ENCODE measurements at places on chromosomes 6 and 20. TPM values are rescaled to one million over a fixed set of nuclear protein-coding genes. Genes with fewer than 3 reads are reported as not detected.

Gene C20orf202
- not detected for polyA plus RNA-seq

Gene ACTL10
- polyA plus RNA-seq, result 0.48 TPM

Gene RIPOR3
- polyA plus RNA-seq, result 0.40 TPM

Gene FAM184A
- 0.14 TPM for polyA plus RNA-seq

Gene C6orf163
- polyA plus RNA-seq, result 0.19 TPM

Gene C6orf52
- not detected for polyA plus RNA-seq

Gene RIMS4
- polyA plus RNA-seq, result not detected

Gene GJA1
- polyA plus RNA-seq, result 114 TPM

Gene CYP24A1
- 7.3 TPM for polyA plus RNA-seq

Gene HRH3
- not detected for polyA plus RNA-seq

Gene HLA-DQB2
- polyA plus RNA-seq, result not detected

Gene SPATA25
- not detected for polyA plus RNA-seq

Gene MRAP2
- 3.0 TPM for polyA plus RNA-seq

Gene CALHM6
- 0.59 TPM for polyA plus RNA-seq

Gene PXMP4
- polyA plus RNA-seq, result 6.3 TPM

Gene HLA-DQB1
- 78.0 TPM for polyA plus RNA-seq

Gene ULBP3
- 16.6 TPM for polyA plus RNA-seq

Gene SLC12A5
- polyA plus RNA-seq, result not detected

Gene SAMD3
- polyA plus RNA-seq, result 5.4 TPM

DNA sequence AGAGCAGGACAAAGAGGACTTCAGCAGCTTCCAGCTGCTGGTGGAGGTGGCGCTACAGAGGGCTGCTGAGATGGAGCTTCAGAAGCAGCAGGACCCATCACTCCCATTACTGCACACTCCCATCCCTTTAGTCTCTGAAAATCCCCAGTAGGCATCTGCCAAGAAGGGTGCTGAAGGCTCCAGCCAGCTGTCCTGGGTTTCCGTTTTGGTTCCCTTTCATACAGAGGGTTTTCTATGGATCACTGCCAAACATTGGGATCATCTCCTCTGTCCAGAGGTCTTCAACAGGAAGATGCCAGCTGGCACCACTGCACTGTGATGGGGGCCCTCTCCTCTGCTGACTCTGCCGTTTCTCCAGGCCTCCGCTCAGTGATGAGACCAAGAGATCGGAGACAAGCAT is 14.3 kb upstream of the RAB5IF start:
- DNase-seq, result no peak
- no peak overlapping the region for H3K27ac ChIP-seq
- no peak overlapping the region for H3K4me3 ChIP-seq
- peaks cover 2% of the 10 kb centered on the region for H3K36me3 ChIP-seq
- H3K4me1 ChIP-seq, result peaks cover 4% of the 10 kb centered on the region

DNA sequence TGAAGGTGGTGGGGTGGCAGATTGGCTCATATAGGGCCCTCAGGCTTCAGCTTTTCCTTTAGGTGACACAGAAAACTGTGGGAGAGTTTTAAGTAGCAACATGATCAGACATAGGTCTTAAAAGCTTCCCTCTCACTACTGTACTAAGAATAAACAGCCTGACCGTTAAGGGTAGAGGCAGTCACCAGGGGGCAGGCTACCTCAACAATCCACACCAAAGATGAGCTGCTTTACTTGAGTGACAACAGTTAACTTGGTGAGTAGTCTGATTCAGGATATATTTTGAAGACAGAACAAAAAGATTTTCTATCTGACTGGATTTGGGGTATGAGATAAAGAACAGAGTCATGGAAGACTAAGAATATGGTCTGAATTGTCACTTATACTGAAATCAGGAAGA is 193.1 kb upstream of the SHLD1 start:
- H3K36me3 ChIP-seq, result no peaks in the 10 kb centered on the region
- H3K27ac ChIP-seq, result no peak overlapping the region
- no peaks in the 10 kb centered on the region for H3K27me3 ChIP-seq
- no peak overlapping the region for H3K4me3 ChIP-seq
- no peaks in the 10 kb centered on the region for H3K4me1 ChIP-seq

DNA sequence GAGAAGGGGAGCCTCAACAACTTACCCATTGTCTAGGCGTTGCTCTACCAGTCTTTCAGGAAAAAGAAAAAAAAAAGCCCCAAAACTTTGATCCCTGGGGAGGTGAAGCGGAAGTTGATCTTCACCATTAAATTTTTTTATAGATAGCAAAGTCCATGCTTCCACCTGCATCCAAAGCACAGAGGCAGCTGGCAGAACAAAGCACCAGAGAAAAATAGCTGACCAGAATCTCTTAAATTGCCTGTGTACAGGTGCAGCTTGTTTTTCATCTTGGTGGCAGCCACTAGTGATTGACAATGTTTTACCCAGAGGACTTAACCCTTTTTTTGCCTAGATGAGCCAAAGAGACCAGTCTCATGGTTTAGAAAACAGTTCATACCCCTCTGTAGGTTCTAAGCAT is 86.0 kb downstream of the MYB start:
- no peaks in the 10 kb centered on the region for H3K36me3 ChIP-seq
- H3K27me3 ChIP-seq, result no peaks in the 10 kb centered on the region
- peaks cover 4% of the 10 kb centered on the region for H3K4me1 ChIP-seq

GRCh38 chr6:110622912-110623578 is 146.6 kb upstream of the SLC22A16 start:
- no peak overlapping the region for H3K27ac ChIP-seq
- no peaks in the 10 kb centered on the region for H3K27me3 ChIP-seq
- no peak for DNase-seq
- H3K36me3 ChIP-seq, result no peaks in the 10 kb centered on the region
- peaks cover 11% of the 10 kb centered on the region for H3K4me1 ChIP-seq
- no peak overlapping the region for H3K4me3 ChIP-seq

DNA sequence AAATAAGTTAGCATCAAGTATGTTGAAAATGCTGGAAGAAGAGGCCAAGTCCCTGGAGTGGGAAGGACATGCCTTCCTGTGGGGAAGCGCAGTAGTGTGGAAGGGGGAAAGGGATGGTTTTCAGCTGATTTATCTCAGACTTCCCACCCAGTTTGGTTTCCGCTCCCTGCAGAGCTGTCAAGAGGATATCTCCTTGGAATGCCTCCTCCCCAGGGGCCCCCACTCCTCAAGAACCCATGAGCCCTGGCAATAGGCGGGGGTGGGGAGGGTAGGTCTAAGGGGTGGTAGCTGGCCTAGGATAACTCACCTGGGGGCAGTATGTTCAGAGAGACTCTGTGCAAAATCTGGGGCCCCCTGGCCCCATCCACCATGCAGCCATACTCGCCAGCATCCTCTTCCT is 696 bp downstream of the TREML1 start:
- DNase-seq, result no peak
- H3K36me3 ChIP-seq, result no peaks in the 10 kb centered on the region
- H3K4me1 ChIP-seq, result peaks cover 21% of the 10 kb centered on the region
- H3K27ac ChIP-seq, result no peak overlapping the region
- no peaks in the 10 kb centered on the region for H3K27me3 ChIP-seq

- H3K4me1 ChIP-seq, result peaks cover 52% of the 10 kb centered on the region
- no peaks in the 10 kb centered on the region for H3K27me3 ChIP-seq
- H3K27ac ChIP-seq, result no peak overlapping the region
- no peak for DNase-seq
- H3K36me3 ChIP-seq, result no peaks in the 10 kb centered on the region
Measured at GRCh38 chr20:23141450-23142161, 55.5 kb upstream of the CD93 start.

DNA sequence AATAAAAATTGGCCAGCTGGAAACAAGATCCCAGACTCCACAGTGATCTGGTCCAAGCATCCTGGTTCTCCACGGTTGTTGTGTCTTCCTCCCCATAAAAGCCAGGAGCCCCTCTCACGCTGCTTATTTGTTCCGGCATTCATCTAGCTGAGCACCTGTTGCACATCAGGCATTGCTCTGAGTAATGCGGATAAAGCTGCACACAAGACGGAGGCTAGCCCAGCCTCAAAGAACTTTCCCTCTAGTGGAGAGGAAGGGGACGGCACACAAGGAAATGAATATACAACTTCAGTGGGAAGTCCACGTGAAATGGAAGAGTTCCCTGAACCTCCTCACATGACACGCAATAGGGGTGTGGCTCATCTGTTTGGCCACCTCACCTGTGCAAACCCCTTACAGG is 30.3 kb upstream of the NXT1 start:
- no peak overlapping the region for H3K4me3 ChIP-seq
- H3K27me3 ChIP-seq, result no peaks in the 10 kb centered on the region
- no peaks in the 10 kb centered on the region for H3K4me1 ChIP-seq
- H3K36me3 ChIP-seq, result no peaks in the 10 kb centered on the region
- no peak for DNase-seq
- no peak overlapping the region for H3K27ac ChIP-seq

- DNase-seq, result no peak
- H3K4me1 ChIP-seq, result peaks cover 36% of the 10 kb centered on the region
- peaks cover 9% of the 10 kb centered on the region for H3K36me3 ChIP-seq
- H3K27me3 ChIP-seq, result no peaks in the 10 kb centered on the region
- peak overlapping the region; percentile 11 for H3K27ac ChIP-seq
- no peak overlapping the region for H3K4me3 ChIP-seq
Measured at GRCh38 chr6:54879188-54879985, 32.8 kb downstream of the FAM83B start.

DNA sequence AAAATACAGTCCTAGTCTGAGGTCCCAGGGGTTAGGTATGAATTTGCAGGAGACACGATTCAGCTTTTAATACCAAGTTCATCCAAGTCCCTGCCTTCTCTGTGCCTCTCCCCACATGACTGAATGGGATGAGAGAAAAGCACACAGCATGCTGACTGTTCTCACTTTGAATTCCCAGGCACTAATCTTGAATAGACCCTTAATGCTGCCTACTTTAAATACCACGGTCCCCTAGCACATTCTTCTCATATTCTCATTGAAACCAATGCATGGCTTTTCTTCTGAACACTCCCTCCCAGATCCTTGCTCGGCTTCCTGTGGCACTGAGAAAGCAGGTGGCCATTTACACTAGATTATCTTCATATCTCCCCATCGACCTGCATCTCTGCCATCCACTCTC is 30.1 kb upstream of the SCAF8 start:
- no peaks in the 10 kb centered on the region for H3K36me3 ChIP-seq
- H3K27ac ChIP-seq, result no peak overlapping the region
- H3K4me3 ChIP-seq, result no peak overlapping the region
- no peaks in the 10 kb centered on the region for H3K4me1 ChIP-seq
- DNase-seq, result no peak
- H3K27me3 ChIP-seq, result peaks cover 3% of the 10 kb centered on the region

DNA sequence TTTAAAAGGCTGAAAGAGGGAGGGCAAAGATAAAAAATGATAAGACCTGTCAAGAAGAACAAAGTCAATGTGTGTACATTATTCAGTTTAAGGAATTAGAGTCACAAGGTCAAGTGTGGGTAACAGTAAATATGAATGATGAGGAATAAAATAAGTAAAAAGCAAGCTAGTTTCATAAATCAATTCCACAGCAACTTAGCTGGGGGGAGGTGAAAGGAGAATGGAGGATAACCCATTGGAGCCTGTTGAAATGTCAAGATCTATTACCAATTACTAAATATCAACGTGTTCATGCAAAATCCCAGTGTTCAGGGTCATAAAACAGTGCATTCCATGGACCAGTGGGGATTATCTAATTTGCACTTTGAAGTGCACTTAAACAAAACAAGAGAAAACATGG is 242.9 kb downstream of the TBX18 start:
- H3K4me3 ChIP-seq, result no peak overlapping the region
- H3K36me3 ChIP-seq, result no peaks in the 10 kb centered on the region
- H3K27me3 ChIP-seq, result no peaks in the 10 kb centered on the region
- H3K4me1 ChIP-seq, result no peaks in the 10 kb centered on the region
- DNase-seq, result no peak
- no peak overlapping the region for H3K27ac ChIP-seq

DNA sequence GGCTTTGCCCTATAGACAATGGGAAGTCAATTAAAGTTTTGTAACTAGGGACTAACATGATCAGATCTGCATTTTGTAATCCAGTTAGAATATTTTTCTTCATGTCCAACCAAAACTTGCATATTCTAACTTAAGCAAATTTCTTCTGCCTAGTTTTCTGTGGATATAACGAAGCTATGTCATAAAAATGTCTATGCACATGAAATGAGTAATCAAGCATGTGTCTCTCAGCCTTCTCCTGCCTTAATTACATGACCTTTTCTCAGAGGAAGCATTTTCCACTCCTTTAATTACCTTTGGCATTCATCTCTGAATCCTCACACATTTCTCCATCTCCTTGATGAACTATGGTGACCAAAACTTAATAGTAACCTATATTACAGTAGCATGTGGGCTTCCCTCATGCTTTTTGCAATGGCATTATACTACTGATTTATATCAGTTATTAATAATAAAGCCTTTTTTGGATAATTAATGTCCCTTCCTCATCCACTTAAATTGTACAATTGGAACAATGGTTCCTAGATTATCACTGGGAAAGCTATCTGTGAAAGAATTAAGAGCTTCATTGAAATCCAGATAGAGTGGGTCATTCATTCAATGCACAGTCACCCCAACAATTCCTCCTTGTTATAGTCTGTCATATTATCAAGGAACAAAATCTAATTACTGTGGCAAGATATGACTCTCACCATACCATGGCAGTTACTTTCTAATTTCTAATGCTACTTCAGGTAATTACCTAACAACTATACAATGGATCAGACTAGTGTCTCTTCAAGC is 19.1 kb upstream of the FBXO9 start:
- no peak overlapping the region for H3K27ac ChIP-seq
- H3K27me3 ChIP-seq, result no peaks in the 10 kb centered on the region
- DNase-seq, result no peak
- H3K36me3 ChIP-seq, result no peaks in the 10 kb centered on the region

DNA sequence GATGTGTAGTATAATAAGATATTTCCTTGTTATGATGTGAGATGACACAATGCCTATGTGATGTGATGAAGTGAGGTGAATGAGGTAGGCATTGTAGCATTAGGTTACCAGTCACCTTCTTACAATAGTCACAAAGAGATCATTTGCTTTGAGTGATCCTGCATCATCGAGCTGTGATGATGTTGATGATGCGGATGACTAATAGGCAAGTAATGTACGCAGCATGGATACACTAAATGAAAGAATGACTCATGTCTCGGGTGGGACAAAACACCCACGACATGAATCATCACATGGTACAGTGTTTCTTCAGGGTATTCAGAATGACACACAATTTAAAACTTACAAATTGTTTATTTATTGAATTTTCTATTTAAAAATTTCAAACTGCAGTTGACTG is 806.3 kb upstream of the GJE1 start:
- peak; percentile 92 for DNase-seq
- H3K27ac ChIP-seq, result peak overlapping the region; percentile 78
- no peaks in the 10 kb centered on the region for H3K36me3 ChIP-seq

GRCh38 chr6:136066005-136066404 is 184.1 kb downstream of the MTFR2 start:
- no peak for DNase-seq
- peaks cover 18% of the 10 kb centered on the region for H3K4me1 ChIP-seq
- no peak overlapping the region for H3K27ac ChIP-seq
- H3K27me3 ChIP-seq, result no peaks in the 10 kb centered on the region
- no peak overlapping the region for H3K4me3 ChIP-seq

- peaks cover 52% of the 10 kb centered on the region for H3K4me1 ChIP-seq
- H3K27ac ChIP-seq, result peak overlapping the region; percentile 23
- no peaks in the 10 kb centered on the region for H3K36me3 ChIP-seq
- H3K27me3 ChIP-seq, result no peaks in the 10 kb centered on the region
- no peak for DNase-seq
- H3K4me3 ChIP-seq, result no peak overlapping the region
Measured at GRCh38 chr6:1327630-1328029, 15.7 kb downstream of the FOXQ1 start.

All from keratinocyte (primary cell).